ENCODE measurements at places on chromosomes 7 and 10. TPM values are rescaled to one million over a fixed set of nuclear protein-coding genes. Genes with fewer than 3 reads are reported as not detected.

Gene LBX1
- not detected for total RNA-seq

Gene KIN
- 5.3 TPM for total RNA-seq

Gene SPACDR
- 0.88 TPM for total RNA-seq

Gene CTAGE6
- total RNA-seq, result 0.22 TPM

Gene ADCYAP1R1
- total RNA-seq, result not detected

Gene POT1
- 12.3 TPM for total RNA-seq

Gene PLAU
- 1,436 TPM for total RNA-seq

All from placental pericyte (primary cell).